ENCODE measurements at places on chromosomes 1 and 21.

- no peak for DNase-seq
Observed at GRCh38 chr21:17454315-17455027, 58.4 kb upstream of the CXADR start.

GRCh38 chr1:7265771-7266371 lies 480.6 kb downstream of the CAMTA1 start:
- DNase-seq: no peak

DNA sequence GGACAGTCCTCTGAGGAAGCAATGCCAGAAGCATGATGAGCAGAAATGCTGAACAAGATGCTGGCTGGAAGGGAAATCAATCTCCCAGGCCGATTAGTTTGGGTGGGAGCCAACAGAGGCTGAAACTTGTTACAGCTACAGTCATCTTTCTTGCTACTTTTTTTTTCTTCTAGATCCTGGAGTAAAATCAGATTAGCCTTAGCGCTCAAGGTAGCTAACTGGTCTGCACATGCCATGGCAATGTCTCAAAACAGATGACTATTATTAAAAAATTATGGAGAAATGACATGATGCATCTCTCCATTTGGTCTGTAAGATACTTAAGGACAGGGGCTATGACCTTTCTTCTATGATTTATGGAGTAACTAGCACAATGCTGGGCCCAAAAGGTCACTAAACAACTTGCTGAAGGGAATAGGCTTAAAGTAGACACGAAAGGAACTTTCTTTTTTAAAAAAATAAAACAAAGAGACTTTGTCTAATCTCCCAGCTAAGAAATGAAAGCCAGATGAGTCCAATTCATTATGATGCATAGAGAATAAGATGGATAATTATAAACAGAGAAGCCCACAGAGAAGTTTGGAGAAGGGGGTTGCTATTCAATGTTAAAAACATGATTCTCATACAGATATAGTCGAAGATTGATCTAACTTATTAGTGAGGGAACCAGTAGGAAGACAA lies 42.5 kb downstream of the UTP25 start:
- no peak for DNase-seq

- no peak for DNase-seq
Observed at GRCh38 chr1:31802190-31803150, 13.4 kb downstream of the SPOCD1 start.

DNA sequence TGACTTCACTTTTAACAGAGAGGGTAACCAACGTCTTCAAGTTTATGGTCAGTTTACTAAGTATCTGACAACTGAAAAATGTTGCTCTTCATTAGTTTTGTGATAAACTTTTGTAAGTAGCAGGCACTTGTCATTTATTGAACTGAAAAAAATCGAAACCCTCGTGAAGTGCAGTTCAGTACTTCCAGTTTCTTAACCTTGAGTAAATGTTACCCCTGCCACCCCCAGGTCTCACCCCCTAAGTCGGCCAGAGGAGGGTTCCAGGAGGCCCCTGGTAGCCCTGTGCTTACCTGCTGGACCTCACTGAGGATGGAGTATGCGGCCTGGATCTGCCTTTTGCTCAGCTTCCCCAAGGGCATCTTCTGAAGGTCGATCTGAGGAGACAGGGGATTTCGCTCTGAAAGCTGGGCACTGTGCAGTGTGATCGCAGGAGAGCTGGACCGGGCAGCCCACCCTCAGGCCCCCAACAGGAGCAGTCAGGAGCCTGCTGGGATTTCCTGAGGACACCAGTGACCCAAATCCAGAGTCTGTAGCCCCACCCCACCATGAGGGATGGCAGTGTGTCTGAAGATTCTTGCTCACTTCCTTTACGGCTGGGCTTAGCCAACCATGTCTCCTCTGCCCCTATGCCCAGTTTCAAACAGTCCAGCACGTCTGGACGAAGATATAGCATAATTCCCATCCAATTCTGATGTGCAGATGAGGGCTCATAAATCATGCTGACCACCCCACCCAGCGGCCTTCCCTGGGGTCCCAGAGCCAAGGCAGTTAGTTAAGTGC lies 37.6 kb downstream of the PARP1 start:
- no peak for DNase-seq

GRCh38 chr1:165218731-165219130 lies 137.8 kb downstream of the LMX1A start:
- DNase-seq: no peak

GRCh38 chr1:234933475-234933874 lies 195.2 kb downstream of the TOMM20 start:
- DNase-seq: no peak

GRCh38 chr1:181011301-181012202 lies 11.1 kb downstream of the STX6 start:
- no peak for DNase-seq

GRCh38 chr1:224185208-224185607 lies 2.2 kb downstream of the DEGS1 start:
- DNase-seq: no peak

GRCh38 chr1:77465139-77465538 lies 183.3 kb downstream of the AK5 start:
- DNase-seq: no peak

GRCh38 chr1:212607913-212608391 lies 609 bp upstream of the ATF3 start:
- DNase-seq: no peak

GRCh38 chr1:58975888-58976287 lies 192.0 kb upstream of the JUN start:
- no peak for DNase-seq

DNA sequence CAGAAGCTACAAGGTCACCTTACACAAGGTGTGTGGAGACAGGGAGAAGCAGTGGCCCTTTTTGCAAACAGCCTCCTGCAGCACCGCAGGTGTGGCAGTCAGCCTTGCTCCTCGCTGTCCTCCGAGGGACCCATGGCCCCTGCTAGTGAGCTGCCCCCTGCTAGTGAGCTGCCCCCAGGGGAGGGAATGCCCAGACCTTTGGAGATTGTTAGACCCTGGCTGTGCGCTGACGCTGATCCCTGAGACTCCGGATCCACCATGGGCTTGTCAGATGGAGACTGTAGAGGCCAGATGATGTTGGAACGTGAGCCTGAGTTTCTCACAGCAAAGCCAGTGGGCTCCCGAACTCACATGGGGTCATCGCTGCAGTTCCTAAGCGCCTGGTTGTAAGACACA lies 172.2 kb downstream of the NPHP4 start:
- no peak for DNase-seq

DNA sequence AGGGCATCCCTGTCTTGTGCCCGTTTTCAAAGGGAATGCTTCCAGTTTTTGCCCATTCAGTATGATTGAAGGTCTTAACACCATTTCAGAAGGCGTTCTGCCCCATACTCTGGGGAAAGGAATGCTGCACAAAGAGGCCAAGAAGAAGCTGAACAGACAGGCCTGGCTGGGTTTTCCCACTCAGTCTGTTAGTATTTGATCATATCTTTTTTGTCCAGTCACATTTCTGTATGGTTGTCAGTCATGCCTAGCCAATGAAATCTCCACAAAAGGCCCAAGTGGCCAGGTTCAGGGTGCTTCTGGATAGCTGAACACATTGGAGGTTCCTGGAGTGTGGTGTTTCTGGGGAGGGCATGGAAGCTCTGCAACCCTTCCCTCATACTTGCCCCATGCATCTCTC lies 72.1 kb downstream of the NEK7 start:
- DNase-seq: no peak

DNA sequence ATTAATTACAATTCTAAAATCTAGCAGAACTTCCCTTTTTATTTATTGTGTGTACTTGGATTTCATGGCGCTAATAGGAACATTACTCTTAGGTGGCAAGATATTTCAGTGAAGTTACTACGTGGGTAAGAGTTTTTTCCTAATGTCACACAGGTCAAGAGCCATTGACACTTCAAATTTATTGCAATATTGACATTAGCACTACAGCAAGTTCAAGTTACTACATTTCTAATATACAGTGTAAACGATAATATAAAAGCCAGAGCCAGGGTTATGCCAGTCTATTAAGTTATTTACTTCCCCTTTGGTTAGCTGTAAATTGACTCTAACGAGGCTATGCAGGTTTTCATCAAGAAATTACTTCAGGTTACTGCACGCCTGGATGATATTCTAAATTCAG lies 29.7 kb downstream of the CHODL start:
- DNase-seq: no peak

- DNase-seq: no peak
Observed at GRCh38 chr1:12757836-12758235, 11.8 kb downstream of the CFAP107 start.

GRCh38 chr1:18149027-18149641 lies 41.5 kb downstream of the IGSF21 start:
- DNase-seq: peak; percentile 2
